ENCODE measurements at places on chromosomes 13 and 19.

DNA sequence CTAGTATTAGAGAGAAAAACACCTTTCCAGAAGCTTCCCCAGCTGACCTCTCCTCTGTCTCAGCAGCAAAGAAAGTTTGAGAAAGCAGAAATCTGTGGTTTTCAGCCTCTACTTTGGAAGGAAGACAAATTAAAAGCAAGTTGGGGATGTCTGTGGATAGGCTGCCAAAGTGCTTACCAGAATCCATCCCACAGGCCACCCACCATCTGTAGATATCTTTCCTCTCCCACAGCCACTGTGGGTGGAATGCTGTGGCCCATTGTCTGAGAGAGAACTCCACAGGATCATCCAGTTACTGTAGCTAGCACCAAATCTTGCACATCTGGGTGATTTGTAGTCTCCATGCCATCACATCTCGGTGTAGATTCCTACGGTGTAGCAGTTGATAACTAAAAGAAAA is 133.5 kb downstream of the DNAJC15 start:
- no peak for DNase-seq

DNA sequence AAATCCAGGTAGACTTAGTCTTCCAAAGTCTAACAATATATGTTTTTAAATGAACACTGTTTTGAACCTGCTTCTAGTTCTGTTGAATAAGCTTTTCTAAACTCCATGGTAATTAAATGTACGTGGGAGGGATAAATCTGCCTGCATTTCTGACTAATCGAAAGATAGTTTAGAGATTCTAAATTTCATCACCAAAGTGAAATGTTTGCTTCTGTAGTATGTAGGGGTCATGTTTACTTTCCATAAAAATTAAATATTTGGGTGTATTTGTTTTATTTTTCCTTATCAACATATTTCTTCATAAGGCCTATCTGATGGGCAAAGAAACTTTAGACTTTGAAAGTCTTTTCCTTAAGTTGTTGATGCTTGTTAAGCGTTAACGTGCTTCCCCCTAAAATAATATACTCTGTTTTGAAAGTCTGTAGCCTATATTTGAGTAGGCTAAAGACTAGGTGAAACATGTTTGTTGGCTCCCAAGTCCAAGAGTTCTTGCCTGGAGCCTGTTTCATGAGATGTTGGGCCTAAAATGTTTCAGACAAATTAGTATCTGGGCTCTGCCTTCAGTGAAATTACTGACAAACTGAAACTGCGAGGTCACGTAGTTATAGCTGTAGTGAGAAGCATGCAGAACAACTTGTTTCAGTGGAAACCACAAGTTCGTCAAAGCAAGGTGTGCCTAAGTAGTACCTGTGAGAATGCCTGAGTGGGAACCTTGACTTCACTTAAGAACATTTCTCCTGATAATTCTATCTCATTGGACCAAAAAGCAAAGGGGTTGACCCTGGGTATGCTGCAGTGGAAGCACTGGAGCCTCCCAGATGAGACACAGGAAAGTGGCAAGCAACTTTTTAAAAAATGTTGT is 126.2 kb downstream of the LMO7 start:
- peak; percentile 64 for DNase-seq

GRCh38 chr19:2567580-2567979 is 91.7 kb downstream of the GADD45B start:
- no peak for DNase-seq

- no peak for DNase-seq
Observed at GRCh38 chr13:20274466-20274865, 42.3 kb upstream of the GJB6 start.

GRCh38 chr19:29478578-29479565 is 46.9 kb upstream of the VSTM2B start:
- DNase-seq: no peak

- DNase-seq: no peak
Observed at GRCh38 chr19:2064788-2065524, 13.9 kb upstream of the MKNK2 start.

All from fibroblast of lung (primary cell).